SJSA1 (cell line): ENCODE measurements at places on chromosomes 7 and 10. TPM values are rescaled to one million over a fixed set of nuclear protein-coding genes. Genes with fewer than 3 reads are reported as not detected.

Gene TMEM196
- not detected in 2 replicates for total RNA-seq

Gene GIMAP6
- not detected in 2 replicates for total RNA-seq

Gene CALML3
- not detected in 2 replicates for total RNA-seq

DNA sequence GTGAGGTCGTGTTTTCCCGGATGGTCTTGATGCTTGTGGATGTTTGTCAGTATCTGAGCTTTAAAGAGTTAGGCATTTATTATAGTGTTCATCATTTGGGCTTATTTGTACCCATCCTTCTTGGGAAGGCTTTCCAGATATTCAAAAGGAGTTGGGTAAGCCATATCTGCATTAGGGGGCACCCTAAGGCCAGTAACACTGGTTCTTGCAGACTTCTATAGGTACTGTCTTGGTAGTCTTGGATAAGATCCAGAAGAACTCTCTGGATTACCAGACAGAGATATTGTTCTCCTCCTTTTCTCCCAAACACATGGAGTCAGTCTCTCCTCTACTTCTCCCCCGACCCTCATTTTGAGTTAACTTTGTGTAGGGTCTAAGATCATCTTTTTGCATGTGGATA lies 92.8 kb downstream of the SDK1 start:
- H3K4me1 ChIP-seq = no peaks in the 10 kb centered on the region
- DNase-seq = no peak
- H3K36me3 ChIP-seq = no peaks in the 10 kb centered on the region

- no peaks in the 10 kb centered on the region for H3K36me3 ChIP-seq
- no peak overlapping the region for H3K4me3 ChIP-seq
- DNase-seq = no peak
- no peaks in the 10 kb centered on the region for H3K4me1 ChIP-seq
- H3K27ac ChIP-seq = no peak overlapping the region
Measured at GRCh38 chr7:132179080-132179430, 397.2 kb downstream of the PLXNA4 start.

- H3K4me1 ChIP-seq = no peaks in the 10 kb centered on the region
- DNase-seq = no peak
- H3K36me3 ChIP-seq = no peaks in the 10 kb centered on the region
- no peaks in the 10 kb centered on the region; the same call in 1 of the 2 replicates for H3K27me3 ChIP-seq
- no peak overlapping the region for H3K4me3 ChIP-seq
Measured at GRCh38 chr7:104894726-104895521, 119.1 kb upstream of the KMT2E start.

DNA sequence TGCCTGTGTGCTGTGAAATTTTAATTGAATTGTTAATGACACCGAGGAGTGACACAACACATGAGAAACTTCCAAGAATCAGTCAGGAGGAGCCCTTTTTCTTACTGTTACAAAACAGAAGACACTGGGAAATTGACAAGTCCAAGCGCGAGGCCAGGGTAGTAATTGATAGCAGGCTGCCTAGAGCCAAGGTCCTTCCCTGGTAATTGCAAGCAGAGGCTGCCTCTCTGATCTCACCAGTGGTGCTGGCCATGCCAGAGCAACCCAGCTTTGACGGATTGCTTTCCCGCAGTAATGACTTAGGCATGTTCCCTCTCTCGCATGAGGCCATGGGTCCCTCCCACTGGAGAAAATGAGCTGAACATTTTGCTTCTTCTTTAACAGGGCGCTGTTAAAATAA lies 111.5 kb downstream of the LRMDA start:
- peaks cover 12% of the 10 kb centered on the region for H3K27me3 ChIP-seq
- H3K4me1 ChIP-seq = peaks cover 38% of the 10 kb centered on the region
- DNase-seq = no peak
- H3K27ac ChIP-seq = no peak overlapping the region
- no peaks in the 10 kb centered on the region for H3K36me3 ChIP-seq

- no peak for DNase-seq
- H3K27ac ChIP-seq = no peak overlapping the region
- no peaks in the 10 kb centered on the region for H3K36me3 ChIP-seq
- no peak overlapping the region for H3K4me3 ChIP-seq
- no peaks in the 10 kb centered on the region for H3K27me3 ChIP-seq
- no peaks in the 10 kb centered on the region for H3K4me1 ChIP-seq
Measured at GRCh38 chr10:112843623-112844022, 106.4 kb upstream of the TCF7L2 start.

GRCh38 chr10:47092831-47093230 lies 181.6 kb downstream of the PTPN20 start:
- H3K36me3 ChIP-seq = no peaks in the 10 kb centered on the region
- no peak overlapping the region for H3K27ac ChIP-seq
- DNase-seq = no peak
- H3K4me3 ChIP-seq = no peak overlapping the region
- peaks cover 8% of the 10 kb centered on the region for H3K27me3 ChIP-seq
- no peaks in the 10 kb centered on the region for H3K4me1 ChIP-seq

GRCh38 chr7:37549076-37549931 lies 100.6 kb upstream of the ELMO1 start:
- H3K27me3 ChIP-seq = no peaks in the 10 kb centered on the region
- no peaks in the 10 kb centered on the region for H3K36me3 ChIP-seq
- no peak for DNase-seq
- no peak overlapping the region for H3K4me3 ChIP-seq

DNA sequence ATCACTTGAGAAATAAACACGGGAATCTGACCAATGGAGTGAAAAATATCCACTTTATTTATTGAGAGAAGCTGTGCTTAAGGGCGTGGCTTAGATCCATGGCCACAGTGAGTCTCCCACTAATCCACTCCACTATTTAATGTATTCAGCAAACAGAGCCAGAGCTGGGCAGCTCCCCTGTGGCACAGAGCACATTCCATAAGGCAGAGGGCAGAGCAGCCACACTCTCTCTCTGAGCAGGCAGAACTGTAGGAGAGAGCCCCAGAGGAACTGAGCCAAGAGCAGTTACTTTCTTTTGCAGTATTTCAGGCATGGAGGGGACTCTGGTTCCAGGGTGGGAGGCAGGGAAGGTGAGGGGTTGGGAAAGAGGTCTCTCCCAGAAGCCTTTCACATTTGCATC lies 106.0 kb downstream of the GALNT17 start:
- H3K27me3 ChIP-seq = no peaks in the 10 kb centered on the region
- DNase-seq = no peak
- no peak overlapping the region for H3K4me3 ChIP-seq
- no peaks in the 10 kb centered on the region for H3K4me1 ChIP-seq
- no peaks in the 10 kb centered on the region for H3K36me3 ChIP-seq

DNA sequence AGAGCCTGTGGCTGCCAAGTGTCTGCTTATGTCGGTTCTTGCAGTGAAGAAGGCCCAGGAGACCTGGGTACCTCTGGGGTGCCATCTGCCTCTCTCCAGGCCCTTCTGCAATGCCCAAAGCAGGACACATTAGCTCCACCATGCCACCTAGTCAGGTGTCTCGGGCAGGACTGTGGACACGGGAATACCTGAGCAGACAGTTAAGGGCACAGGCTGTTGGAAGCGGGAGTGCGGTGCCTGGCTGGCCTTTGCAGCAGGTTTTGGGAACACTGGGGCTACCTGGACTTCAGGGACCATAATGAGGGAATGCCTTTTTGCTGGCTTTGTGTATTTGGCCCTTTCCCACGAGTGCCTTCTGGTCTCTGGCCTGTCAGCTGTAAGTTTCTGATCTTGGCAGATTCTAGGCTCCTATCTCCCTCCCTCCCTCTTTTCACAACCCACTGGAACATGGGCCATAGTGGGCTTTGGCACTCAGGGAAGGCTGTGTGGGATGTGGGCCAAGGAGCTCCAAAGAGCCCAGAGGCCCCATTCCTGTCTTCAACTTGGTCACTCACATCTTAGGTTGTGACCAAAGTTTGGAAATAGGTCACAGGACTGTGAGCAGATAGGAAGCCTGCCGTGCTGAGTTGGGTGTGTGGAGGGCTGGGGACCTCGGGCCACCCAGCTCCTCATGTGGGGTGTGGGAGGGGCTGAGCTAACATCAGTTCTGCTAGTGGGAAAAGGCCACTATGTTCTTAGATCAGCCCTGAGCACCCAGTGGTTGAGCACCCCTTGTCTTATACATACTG lies 41.5 kb upstream of the CXCL12 start:
- H3K36me3 ChIP-seq = no peaks in the 10 kb centered on the region
- no peaks in the 10 kb centered on the region for H3K4me1 ChIP-seq
- no peaks in the 10 kb centered on the region for H3K27me3 ChIP-seq
- H3K27ac ChIP-seq = no peak overlapping the region

DNA sequence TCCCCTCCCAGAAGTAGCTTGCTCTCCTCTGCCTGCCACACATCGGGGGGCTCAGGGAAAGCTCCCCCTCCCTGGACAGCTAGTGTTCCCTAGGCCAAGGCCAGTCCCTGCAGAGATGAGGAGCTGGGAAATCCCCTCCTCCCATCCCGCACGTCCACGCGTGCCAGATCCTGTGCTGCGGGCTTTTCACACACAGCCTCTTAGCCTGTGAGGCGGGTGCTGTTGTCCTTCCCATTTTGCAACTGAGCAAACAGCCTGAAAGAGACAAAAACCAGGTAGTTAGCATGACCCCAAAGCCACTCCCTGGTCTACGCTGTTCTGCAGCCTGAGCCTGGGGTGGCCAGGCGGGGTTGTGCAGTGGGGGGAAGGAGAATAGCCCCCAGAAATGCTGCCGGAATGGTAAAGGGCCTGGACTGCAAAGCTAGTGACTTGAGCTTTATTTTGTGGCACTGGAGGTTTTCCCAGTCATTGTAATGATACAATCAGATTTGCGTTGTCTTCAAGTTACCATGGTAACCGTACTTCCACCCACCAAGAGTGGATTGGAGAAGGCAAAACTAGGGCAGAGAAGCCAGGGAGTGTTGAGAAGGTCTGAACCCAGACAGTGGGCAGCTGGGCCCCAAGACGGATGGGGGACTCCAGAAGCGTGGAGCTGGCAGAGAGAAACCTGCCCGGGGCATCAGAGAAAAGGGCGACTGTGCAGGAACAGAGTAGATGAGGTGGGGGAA lies 98.6 kb upstream of the KCTD7 start:
- H3K27me3 ChIP-seq = no peaks in the 10 kb centered on the region
- H3K4me3 ChIP-seq = no peak overlapping the region
- no peaks in the 10 kb centered on the region for H3K4me1 ChIP-seq
- no peak for DNase-seq

DNA sequence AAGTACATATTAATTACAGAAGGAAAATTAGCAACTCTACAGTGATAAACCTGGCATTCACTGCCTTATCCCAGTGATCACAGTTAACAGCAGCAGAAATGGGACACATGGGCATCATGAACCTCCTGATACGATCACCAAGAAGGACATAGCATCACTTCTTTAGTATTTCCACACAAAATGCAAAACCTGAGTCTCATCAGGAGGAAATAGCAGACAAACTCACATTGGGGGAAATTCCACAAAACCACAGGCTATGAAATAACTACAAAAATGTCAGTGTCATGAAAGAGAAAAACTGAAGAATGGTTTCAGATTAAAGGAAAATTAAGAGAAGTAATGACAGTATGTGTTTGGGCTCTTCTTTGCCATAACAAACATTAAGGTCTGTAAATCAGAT lies 12.0 kb upstream of the PURB start:
- peaks cover 4% of the 10 kb centered on the region; the same call in 1 of the 2 replicates for H3K4me1 ChIP-seq
- no peak overlapping the region for H3K27ac ChIP-seq
- H3K4me3 ChIP-seq = no peak overlapping the region
- DNase-seq = no peak

DNA sequence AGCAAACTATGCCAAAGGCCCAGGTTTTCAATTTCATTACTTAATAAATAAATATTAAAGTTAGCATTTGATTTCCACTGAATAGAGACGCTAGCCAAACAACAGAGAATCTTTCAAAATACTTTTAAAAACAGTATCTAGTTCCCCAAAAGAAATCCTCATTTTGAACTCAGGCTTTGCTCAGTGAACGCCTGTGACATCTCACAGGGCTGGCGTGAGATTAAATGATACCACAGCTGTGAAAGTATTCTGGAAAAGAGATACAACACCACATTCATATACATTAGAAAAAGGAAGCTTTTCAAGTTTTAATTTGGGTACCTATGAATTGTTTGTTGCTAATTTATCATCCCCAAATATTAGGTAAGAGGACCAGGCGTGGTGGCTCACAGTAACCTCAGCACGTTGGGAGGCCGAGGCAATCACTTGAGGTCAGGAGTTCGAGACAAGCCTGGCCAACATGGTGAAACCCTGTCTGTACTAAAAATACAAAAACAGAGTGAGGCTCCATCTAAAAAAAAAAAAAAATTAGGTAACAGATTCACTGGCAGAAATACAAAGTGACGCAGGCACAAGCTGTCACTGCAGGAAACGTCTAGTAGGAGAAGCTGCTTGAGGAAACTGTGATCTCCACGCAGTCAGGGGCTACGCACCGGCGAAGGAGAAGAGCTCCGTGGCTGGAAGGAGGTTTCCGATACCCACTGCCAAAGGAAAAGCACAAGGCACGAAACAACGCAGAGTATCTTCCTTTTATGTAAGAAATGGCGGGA lies 50.0 kb downstream of the AMZ1 start:
- no peak overlapping the region for H3K4me3 ChIP-seq
- H3K4me1 ChIP-seq = peaks cover 3% of the 10 kb centered on the region; the same call in 1 of the 2 replicates
- DNase-seq = no peak
- no peaks in the 10 kb centered on the region for H3K27me3 ChIP-seq
- peaks cover 47% of the 10 kb centered on the region for H3K36me3 ChIP-seq

DNA sequence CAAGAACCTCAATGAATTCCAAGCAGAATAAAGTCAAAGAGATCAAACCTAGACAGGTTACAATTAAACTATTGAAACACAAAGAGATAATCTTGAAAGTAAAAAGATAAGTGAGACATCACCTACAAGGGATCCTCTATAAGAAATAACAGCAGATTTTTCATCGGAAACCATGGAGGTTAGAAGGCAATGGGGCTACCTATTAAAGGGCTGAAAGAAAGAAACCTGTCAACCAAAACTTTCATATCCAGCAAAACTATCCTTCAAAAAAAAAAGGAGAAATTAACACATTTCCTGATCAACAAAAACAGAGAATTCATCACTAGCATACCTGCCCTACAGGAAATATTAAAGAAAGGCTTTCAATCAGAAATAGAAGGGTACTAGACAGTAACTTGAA lies 244.9 kb downstream of the ARHGAP12 start:
- no peak overlapping the region for H3K4me3 ChIP-seq
- no peaks in the 10 kb centered on the region for H3K4me1 ChIP-seq
- no peaks in the 10 kb centered on the region for H3K36me3 ChIP-seq
- no peak overlapping the region for H3K27ac ChIP-seq
- DNase-seq = no peak

GRCh38 chr7:98322331-98323270 lies 41.1 kb downstream of the BRI3 start:
- H3K4me1 ChIP-seq = peaks cover 9% of the 10 kb centered on the region
- H3K4me3 ChIP-seq = no peak overlapping the region
- no peaks in the 10 kb centered on the region for H3K27me3 ChIP-seq

GRCh38 chr7:108382932-108383331 lies 73.3 kb downstream of the NRCAM start:
- H3K36me3 ChIP-seq = no peaks in the 10 kb centered on the region
- no peak overlapping the region for H3K27ac ChIP-seq
- no peak overlapping the region for H3K4me3 ChIP-seq
